HuH-7 (cell line): ENCODE measurements at places on chromosomes 7 and 10.

- DNase-seq = no peak
These were observed 563 bp downstream of the STAM start for GRCh38 chr10:17644485-17644943.

DNA sequence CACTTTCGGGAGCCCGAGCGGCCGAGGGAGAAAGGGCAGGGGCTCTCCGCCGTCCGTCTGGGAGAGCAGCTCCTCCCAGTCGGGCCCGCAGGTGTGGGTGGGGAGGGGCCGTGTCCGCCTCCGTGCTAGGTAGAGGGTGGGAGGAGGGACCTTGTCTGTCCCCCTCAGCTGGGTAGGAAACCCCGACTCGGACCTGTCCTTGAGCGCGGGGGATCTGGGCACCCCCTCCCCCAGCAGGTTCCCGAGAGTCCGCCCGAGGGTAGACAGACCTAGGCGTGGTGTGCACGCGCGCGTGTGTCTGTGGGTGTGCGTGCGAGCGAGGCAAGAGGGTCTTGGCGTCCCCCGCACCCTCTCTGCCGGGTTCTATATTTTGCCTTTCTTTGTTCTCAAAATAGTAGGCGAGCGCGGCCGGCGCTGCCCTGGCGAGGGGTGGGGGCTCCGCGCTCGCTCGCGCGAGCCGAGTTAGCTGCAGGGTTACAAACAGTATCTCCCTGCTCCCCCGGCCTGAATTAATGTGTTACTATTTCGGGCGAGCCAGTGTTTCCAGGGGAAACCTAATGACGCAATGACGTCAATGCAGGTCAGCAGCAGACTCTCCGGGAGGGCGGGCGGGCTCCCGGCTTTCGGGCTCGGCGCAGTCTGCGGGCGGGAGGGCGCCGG, 73.9 kb upstream of the LEP start:
- DNase-seq = no peak

DNA sequence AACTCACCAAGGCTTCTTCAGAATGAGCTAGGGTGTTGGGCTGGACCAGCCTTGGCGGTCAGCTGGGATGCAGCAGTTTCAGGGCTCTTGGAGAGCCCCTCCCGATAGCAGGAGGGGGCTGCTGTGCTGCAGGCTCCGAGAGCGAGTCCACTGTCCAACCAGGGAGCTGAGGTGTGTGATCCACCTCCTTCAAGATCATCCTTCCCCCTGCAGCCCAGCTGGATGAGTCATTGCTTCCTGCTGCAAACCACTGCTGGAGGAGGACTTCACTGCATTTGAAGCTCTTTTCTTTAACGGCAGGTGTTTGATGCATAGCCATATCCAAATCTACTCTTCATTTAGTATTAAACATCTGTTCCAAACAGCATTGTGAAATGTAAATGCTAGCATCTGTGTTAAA, 54.2 kb upstream of the EBF3 start:
- DNase-seq = no peak

DNA sequence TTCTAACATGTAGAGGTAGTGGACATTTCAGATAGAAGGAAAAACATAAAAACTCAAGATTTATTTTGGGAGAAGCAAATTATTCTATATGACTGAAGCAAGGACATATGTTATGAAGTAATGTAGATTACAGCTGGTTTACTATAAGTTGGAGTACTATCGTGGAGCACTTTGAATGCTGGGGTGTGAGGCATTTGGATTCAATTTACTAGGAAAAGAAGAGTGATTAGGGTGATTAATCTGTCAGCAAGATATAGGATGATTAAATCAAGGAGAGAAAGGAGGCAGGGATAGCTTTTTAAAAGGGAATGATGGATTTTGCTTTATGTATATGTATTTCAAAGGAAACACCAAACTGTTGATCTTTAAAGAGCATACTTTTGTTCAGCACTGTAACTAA, 318.4 kb upstream of the KAT6B start:
- no peak for DNase-seq

DNA sequence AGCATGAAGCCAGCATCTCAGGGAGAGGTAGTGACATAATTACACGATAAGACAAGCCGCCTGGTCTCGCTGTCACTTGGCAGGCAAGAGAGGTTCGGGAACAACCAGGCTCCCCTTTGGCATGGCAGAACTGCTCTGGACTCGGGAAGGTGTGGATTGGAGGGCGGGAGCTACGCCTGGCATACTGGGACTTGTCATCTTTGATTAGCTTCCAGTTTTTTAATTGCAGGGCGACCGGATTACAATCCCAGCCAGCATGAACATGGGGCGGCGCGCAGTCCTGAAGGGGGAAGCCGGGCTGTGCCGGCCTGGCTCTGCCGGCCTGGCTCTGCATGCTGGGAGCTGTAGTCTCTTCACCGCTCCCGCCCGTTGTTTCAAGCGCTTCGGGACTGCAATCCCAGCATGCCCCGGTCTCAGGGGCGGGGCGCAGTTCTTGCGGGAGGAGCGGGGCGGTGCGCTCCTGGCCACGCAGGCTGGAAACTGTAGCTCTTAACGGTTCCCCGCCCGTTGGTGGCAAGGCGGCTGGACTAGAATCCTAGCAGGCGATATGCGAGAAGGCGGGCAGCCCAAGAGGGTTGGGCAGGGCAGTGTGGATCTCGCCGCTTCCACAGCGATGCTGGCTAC, 45.5 kb upstream of the ZNF716 start:
- no peak for DNase-seq

- no peak for DNase-seq
These were observed 12.4 kb downstream of the MAT1A start for GRCh38 chr10:80277016-80277415.

DNA sequence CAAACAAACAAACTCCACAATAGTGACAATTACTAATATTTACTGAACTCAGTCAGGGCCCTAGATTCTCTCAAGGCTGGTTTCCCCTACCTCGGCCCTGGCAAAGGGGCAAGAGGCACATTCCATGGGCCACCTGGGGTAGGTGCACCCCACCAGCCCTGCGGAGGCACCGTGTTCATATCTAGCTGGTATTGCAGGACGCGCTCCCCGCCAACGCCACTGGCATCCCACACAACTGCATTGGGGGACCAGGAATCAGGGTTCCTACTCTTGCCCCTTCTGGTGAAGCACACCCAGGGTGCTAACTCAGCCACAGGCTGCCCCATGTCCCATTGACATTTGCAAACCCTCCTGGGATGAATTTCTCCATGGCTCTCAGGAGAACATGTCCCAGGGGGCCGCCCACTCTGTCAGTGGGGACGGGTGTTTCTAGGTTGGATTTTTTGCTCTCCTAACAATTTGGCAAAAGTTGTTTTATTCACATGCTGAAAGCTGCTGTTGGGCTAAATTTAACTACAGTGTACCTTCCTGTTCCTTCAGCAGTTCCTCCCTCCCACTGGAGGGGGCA, 76.7 kb downstream of the ZRANB1 start:
- DNase-seq = no peak

- DNase-seq = no peak
These were observed 487.7 kb upstream of the AUTS2 start for GRCh38 chr7:69110450-69111050.

- no peak for DNase-seq
These were observed 688.5 kb downstream of the PARD3 start for GRCh38 chr10:34126371-34127151.

DNA sequence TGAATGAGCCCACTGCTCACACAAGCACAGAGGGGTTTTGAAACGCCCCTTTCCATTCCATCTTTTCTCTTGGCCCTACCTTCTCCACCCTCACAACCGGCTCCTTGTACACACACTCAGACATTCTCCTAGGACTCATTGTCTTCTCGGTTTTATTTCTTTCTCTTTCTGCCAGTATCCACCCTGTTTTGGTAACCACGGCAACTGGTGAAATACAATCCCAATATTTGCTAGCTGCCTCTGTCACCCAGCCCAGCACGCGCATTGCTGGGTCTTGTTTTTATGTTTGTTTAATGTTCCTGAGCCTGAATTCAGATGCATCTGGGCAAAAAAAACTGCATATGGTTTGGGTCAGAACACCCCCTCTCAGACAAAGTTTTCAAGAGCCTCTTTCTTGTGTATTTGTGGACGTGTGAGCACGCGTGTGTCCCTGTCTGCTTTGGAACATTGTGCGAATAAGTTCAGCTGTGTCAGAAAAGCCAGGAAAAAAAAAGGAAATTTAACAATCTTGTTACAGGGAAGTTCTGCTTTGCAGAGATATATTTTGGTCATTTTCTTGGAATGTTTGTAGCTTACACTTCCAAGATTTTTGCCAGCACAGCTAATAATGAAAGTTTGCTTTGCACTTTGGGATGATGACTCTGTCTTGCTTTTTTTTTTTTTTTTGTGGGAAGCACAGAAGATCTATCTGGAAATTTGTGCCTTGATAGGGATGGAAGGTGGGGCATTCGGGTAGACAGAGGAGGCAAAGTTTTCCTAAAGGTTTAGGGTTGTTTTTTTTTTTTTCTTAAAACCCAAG, 225.9 kb downstream of the TRIL start:
- DNase-seq = no peak

- DNase-seq = no peak
These were observed 6.0 kb upstream of the REEP3 start for GRCh38 chr10:63515002-63515763.

DNA sequence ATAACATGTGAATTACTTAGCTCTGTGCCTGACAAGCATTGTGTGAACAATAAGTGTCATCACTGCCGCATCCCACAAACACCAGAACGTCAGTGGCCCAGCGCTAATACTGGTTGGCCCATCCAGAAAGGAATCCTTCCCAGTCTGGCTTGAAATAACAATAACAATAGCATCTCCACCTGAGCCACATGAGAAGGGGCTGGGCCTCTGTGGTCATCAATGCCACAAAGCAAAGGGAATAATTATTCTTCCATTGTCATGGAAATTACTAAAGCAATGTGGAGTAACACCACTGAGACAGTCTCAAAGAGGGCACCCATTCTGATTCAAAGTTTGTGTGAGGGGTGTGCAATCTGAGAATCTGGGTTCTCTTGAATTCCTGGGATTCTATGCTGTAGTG, 105.7 kb upstream of the INHBA start:
- DNase-seq = no peak

GRCh38 chr10:132417957-132418441, 21.0 kb downstream of the PWWP2B start:
- no peak for DNase-seq

GRCh38 chr7:158963771-158964241, 107.4 kb downstream of the DYNC2I1 start:
- no peak for DNase-seq

GRCh38 chr7:157347217-157347904, 10.6 kb downstream of the DNAJB6 start:
- DNase-seq = no peak

GRCh38 chr7:106062006-106062405, 50.1 kb downstream of the SYPL1 start:
- no peak for DNase-seq

- no peak for DNase-seq
These were observed 87.4 kb upstream of the RNF148 start for GRCh38 chr7:122790132-122790531.

- no peak for DNase-seq
These were observed 136.3 kb downstream of the KCNMA1 start for GRCh38 chr10:77501152-77501845.

GRCh38 chr7:13822678-13823077, 166.8 kb downstream of the ETV1 start:
- DNase-seq = no peak

GRCh38 chr10:85614566-85614965, 752.0 kb downstream of the GRID1 start:
- DNase-seq = no peak

DNA sequence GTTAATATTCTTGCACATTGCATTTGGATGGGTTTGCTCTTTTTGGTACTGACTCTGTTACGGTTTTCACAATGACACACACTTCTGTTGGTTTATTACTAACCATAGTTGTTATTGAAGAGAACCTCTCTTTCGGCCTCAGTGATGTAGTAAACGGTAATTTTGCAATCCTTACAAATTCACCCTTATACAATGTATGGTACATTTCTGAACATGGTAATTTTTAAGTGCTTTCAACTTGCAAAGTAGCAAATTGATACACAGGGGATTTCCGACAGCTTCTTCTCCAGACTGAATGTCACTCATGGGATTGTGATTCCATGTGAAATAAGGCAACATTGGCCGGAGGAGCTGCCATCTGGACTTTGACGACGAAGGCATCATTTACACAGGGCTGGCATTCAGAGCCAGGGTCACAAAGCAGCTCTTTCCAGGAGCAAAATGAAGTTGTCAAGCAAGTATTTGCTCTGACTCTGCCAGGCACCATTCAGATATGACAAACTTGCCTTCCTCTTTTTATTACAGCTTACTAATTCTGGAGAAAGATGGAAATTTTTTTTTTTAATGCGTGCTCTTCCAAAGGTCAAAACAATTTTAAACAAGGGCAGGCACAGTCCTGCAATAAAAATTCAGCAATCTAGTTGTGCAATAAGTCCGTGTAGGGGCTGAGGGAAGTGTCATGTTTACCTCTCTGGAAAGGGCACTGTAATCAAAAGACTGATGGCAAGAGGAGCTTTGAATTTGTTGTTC, 711.5 kb upstream of the C7orf33 start:
- peak; percentile 10 for DNase-seq

- DNase-seq = no peak
These were observed 17.9 kb upstream of the SUV39H2 start for GRCh38 chr10:14860791-14861190.

DNA sequence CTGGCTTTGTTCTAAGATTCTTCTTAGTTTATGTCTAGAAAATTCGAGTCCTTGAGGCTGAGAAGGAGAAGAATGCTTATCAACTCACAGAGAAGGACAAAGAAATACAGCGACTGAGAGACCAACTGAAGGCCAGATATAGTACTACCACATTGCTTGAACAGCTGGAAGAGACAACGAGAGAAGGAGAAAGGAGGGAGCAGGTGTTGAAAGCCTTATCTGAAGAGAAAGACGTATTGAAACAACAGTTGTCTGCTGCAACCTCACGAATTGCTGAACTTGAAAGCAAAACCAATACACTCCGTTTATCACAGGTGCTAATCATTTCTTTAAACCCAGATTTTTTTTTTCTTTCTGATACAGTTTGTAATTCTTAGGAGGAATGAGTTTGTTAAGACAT, 6.7 kb downstream of the CEP55 start:
- no peak for DNase-seq

DNA sequence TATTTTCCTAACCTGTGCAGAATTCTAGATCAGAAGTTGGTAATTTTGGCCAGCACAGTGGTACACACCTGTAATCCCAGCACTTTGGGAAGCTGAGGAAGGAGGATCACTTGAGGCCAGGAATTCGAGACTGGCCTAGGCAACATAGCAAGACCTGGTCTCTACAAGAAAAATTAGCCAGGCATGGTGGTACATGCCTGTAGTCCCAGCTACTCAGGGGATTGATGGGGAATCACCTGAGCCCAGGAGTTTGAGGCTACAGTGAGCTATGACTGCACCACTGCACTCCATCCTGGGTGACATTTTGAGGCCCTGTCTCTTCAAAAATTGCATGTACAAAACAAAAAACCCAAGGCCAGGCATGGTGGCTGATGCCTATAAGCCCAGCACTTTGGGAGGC, 8.6 kb downstream of the PGAM1 start:
- no peak for DNase-seq

GRCh38 chr10:113711142-113711541, 31.4 kb downstream of the CASP7 start:
- DNase-seq = no peak
